ENCODE measurements at places on chromosomes 5 and 9. TPM values are rescaled to one million over a fixed set of nuclear protein-coding genes. Genes with fewer than 3 reads are reported as not detected.
A peak's percentile ranks its signal among the peaks of the same experiment; 100 is the strongest.

The DOLPP1 gene
- total RNA-seq = 17.5 TPM

DNA sequence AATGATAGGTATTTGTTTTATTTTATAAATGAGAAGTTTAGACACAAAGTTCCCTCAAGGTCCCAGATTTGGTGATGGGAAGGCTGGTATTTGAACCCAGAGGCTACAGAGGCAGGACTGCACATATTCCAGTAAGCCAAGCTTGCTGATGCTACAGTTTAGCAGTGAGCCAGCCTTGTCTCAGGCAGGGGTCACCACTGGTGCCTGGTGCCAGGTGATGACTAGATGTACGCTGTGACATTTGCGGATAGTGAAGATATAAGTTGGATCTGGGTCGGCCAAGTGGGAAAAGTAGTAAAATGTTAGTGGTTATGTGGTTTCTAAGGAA, 143.9 kb downstream of the AOPEP start:
- peak; percentile 32 for DNase-seq

The OTULINL gene
- 1.2 TPM for total RNA-seq

GRCh38 chr9:6089300-6089699, 73.9 kb upstream of the RANBP6 start:
- DNase-seq = no peak

Measured in H4 (cell line).